Type B pancreatic cell (in vitro differentiated cells): ENCODE measurements at places on chromosomes 2 and 18. TPM values are rescaled to one million over a fixed set of nuclear protein-coding genes. Genes with fewer than 3 reads are reported as not detected.

DNA sequence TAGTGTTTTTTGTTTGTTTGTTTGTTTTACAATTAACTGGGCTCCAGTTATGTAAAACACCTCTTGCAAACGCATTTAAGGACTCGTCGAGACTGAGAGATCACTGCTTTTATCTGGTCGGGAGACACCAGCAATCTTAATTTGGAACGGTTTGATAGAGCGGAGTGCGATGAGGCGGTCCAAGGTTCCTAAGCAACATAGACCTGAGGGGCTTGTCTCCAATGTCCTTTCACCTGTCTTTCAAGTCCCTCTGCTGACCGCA lies 729 bp upstream of the SELENOI start:
- H3K4me1 ChIP-seq, result peaks cover 20% of the 10 kb centered on the region
- H3K27me3 ChIP-seq, result no peaks in the 10 kb centered on the region
- peak overlapping the region; percentile 97 for H3K4me3 ChIP-seq

GRCh38 chr18:49486134-49486533 lies 900 bp downstream of the C18orf32 start:
- H3K27ac ChIP-seq, result peak overlapping the region; percentile 94
- peaks cover 43% of the 10 kb centered on the region for H3K36me3 ChIP-seq
- no peaks in the 10 kb centered on the region for H3K27me3 ChIP-seq
- peaks cover 25% of the 10 kb centered on the region for H3K4me1 ChIP-seq
- no peak for DNase-seq

DNA sequence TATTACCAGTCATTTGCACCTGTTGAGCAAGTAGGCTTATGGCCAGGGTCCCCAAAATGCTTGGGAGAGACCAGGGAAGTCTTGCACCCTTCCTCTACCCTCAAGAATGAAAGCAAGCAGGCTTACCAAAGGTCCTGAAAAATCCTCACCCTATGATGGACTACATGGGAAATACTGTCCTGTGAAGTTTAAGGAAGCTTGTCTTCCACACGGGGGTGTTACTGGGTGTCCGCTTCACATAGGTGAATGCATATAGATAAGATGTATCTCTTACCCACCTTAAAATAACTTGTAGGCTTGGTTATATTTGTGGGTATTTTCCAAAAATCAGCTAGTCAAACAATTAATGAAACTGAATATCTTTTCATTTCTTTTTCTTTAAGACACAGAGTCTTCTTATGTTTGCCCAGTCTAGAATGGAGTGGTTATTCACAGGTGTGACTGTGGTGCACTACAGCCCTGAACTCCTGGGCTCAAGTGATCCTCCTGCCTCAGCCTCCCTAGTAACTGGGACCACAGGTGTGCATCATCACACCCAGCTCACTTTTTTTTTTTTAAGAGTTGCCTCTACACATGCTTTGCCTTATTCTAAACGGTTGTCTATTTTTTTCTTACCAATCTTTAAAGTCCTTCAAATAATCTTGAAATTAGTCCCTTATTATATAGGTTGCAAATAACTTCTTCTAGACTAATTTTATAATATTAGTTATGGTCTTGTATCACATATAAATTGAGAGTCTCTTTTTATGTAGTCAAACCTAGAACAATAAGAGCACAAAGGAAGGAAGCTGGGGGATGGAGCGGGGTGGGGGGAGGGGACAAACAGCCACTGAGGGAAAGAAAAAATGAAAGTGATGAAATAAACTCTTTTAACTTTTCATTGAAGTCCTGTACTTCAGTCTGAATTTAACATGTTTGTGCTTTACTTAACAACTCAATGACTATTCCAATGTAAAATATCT lies 49.0 kb downstream of the CERKL start:
- H3K36me3 ChIP-seq, result no peaks in the 10 kb centered on the region
- no peak overlapping the region for H3K27ac ChIP-seq
- H3K27me3 ChIP-seq, result no peaks in the 10 kb centered on the region
- peaks cover under 1% of the 10 kb centered on the region for H3K4me1 ChIP-seq

GRCh38 chr2:127605691-127606263 lies 40.2 kb upstream of the GPR17 start:
- no peak overlapping the region for H3K27ac ChIP-seq
- H3K36me3 ChIP-seq, result no peaks in the 10 kb centered on the region
- H3K4me3 ChIP-seq, result no peak overlapping the region
- peak; percentile 32 for DNase-seq

DNA sequence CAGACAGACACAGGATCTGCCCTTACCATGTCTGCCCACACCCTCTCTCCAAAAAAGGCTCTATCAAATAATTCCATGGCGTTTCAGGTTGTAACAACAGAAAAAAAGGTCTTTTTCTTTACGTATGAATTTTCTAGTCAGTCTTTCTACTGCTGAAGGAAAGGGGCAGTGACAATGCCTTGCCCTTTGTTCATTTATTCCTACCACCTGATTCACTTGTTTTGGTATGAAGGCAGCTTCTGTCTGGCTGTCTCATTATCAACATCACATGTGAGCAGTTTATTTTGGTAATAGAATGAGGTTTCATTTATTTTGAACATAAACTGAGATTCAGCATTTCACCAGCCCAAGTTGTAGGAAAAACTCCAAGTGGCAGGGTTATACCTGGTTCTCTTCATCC lies 94.3 kb upstream of the KLF7 start:
- H3K4me1 ChIP-seq, result peaks cover 26% of the 10 kb centered on the region
- H3K36me3 ChIP-seq, result no peaks in the 10 kb centered on the region
- peaks cover under 1% of the 10 kb centered on the region for H3K27me3 ChIP-seq
- H3K4me3 ChIP-seq, result no peak overlapping the region
- no peak overlapping the region for H3K27ac ChIP-seq

GRCh38 chr2:151020411-151020810 lies 241.3 kb downstream of the RBM43 start:
- DNase-seq, result no peak
- no peaks in the 10 kb centered on the region for H3K27me3 ChIP-seq
- H3K27ac ChIP-seq, result no peak overlapping the region
- H3K4me3 ChIP-seq, result no peak overlapping the region
- H3K4me1 ChIP-seq, result peaks cover 3% of the 10 kb centered on the region
- H3K36me3 ChIP-seq, result no peaks in the 10 kb centered on the region

- H3K4me1 ChIP-seq, result peaks cover 29% of the 10 kb centered on the region
- H3K27ac ChIP-seq, result no peak overlapping the region
- H3K4me3 ChIP-seq, result no peak overlapping the region
- no peaks in the 10 kb centered on the region for H3K36me3 ChIP-seq
Observed at GRCh38 chr2:12556762-12557161, 160.0 kb upstream of the TRIB2 start.

DNA sequence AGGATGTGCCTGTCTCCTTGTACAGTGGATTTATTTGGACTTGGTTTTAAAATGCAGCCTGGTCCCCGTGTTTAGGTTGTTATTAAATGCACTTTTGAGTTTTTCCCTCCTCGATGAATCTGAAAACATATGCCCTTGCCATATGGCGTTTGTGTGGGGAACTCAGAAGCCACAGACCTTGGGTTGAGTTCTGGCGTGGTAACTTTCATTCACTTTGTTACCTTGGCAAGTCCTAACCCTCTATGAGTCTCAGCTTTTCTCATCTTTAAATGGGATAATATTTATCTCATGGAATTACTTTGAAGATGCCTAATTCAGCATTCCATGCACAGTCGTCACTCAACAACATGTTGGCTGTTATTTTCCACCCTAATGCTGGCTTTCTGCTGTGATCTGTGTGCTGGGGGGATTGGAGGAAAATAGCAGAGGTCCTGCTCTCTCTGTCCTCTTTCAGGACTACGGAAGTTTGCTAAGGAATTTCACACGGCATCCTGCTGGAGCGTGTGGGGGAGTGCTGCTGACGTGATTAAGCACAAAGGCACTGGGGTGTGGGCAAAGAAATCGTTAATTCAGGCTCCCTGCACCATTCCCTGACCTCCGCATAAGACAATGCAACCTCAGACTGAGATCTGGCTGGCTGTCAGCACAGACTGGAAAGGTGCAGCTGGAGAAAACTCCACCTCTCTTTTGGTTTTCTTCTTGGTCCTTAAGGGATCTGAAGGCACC lies 61.7 kb downstream of the LDLRAD4 start:
- DNase-seq, result no peak
- peaks cover 14% of the 10 kb centered on the region for H3K27me3 ChIP-seq
- H3K36me3 ChIP-seq, result no peaks in the 10 kb centered on the region
- H3K4me3 ChIP-seq, result no peak overlapping the region
- no peaks in the 10 kb centered on the region for H3K4me1 ChIP-seq
- no peak overlapping the region for H3K27ac ChIP-seq

DNA sequence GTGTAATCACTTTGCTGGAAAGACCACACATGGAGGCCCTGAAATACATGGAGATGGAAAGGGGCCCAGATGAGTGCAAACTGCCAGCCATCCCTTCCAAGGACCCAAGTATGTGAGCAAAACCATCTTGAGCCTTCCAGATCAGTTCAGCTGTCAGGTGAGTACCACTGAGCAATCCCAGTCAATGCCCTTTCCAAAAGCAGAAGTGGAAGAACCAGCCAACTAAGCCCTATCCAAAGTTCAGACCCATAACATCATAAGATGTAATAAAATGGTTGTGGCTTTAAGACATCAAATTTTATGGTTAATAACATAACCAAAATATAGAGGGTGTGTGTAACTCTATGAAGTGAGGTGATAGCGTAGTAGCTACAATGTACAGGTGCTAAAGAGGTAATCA lies 88.5 kb downstream of the NXPH2 start:
- H3K27me3 ChIP-seq, result peaks cover 6% of the 10 kb centered on the region
- no peak for DNase-seq
- H3K27ac ChIP-seq, result no peak overlapping the region
- no peaks in the 10 kb centered on the region for H3K36me3 ChIP-seq

DNA sequence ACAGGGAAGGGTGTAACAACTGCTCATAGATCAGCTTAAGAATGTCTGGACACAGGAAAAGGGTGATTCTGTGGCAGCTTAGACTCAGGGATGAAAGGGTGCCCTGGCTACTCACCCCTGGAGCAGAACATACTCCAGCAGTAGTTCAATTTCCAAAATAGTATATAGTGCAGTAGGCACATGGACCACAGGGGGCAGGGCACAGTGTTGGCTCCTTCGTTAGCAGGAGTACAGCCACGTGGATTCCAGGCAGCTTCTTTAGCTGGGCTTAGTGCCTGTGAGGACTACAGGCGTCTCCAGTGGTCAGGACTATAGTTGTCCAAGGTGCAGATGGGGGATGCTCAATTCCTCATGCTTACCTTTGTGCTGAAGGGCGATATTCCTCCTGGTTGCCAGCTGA lies 277.5 kb upstream of the DDX18 start:
- H3K4me3 ChIP-seq, result no peak overlapping the region
- H3K36me3 ChIP-seq, result no peaks in the 10 kb centered on the region
- H3K27ac ChIP-seq, result no peak overlapping the region
- no peaks in the 10 kb centered on the region for H3K4me1 ChIP-seq

DNA sequence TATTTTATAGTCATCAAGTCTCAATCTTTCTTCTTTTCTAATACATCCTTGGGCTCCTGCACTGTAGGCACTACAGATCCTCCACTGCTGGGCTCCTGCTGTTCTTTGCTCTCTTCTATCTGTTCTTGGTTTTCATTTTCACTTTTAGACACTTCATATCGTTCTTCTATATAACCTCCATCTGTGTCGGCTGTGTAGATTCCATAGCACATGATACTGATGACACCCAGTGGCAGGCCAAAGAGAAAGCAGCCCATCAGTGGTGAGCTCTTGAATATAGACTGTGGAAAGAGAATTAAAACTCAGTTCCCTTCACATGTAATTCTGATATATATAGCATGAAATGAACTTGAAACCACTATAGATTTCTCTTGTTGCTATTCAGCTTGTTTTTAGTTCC lies 38.0 kb downstream of the TMX3 start:
- H3K27ac ChIP-seq, result no peak overlapping the region
- no peaks in the 10 kb centered on the region for H3K27me3 ChIP-seq
- H3K4me3 ChIP-seq, result no peak overlapping the region
- DNase-seq, result no peak

GRCh38 chr18:473802-474201 lies 26.7 kb downstream of the COLEC12 start:
- no peak overlapping the region for H3K4me3 ChIP-seq
- DNase-seq, result no peak
- H3K27ac ChIP-seq, result no peak overlapping the region
- no peaks in the 10 kb centered on the region for H3K27me3 ChIP-seq
- peaks cover 48% of the 10 kb centered on the region for H3K4me1 ChIP-seq

- no peaks in the 10 kb centered on the region for H3K4me1 ChIP-seq
- H3K36me3 ChIP-seq, result peaks cover 19% of the 10 kb centered on the region
- H3K4me3 ChIP-seq, result no peak overlapping the region
- peaks cover 19% of the 10 kb centered on the region for H3K27me3 ChIP-seq
Observed at GRCh38 chr2:174350018-174350417, 15.3 kb downstream of the SP9 start.

DNA sequence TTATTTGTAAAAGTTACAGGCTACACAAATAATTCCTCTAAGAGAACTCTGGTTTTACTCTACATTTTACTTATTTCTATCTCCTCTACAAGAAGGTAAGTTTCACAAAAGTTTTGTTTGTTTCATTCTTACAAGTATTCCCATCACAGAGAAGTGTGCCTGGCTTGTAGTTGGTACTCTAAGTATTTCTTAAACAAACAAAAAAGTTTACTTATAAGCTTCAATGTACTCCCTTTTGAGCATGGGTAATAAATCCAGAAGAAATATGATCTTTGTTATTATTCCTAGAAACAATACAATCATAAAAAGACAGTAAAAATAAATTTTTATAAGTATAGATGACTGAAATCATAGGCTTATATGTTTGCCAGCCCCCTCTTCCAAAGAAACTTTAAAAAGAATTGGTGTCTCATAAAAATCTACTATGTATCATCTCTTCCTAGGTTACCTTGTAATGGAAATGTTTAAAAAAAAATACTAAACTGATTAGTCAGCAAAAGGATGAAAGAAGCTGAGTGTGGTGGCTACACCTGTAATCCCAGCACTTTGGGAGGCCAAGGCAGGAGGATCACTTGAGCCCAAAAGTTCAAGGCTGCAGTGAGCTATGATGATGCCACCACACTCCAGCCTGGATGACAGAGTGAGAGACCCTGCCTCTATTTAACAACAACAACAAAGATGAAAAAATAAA lies 54.7 kb downstream of the ATL2 start:
- H3K4me1 ChIP-seq, result peaks cover 19% of the 10 kb centered on the region
- no peaks in the 10 kb centered on the region for H3K27me3 ChIP-seq
- DNase-seq, result no peak
- peaks cover 18% of the 10 kb centered on the region for H3K36me3 ChIP-seq
- no peak overlapping the region for H3K27ac ChIP-seq

Gene EML6
- 6.0 and 8.1 TPM in 2 replicates for total RNA-seq

Gene NAT8
- total RNA-seq, result 0.40 TPM in 1 of 2 replicates, not detected in the other

Gene ERFE
- 0.29 and 3.8 TPM in 2 replicates for total RNA-seq

Gene LRRC30
- total RNA-seq, result not detected in 2 replicates

Gene C2orf15
- 5.6 and 8.2 TPM in 2 replicates for total RNA-seq

Gene GALR1
- total RNA-seq, result 0.07 and 0.14 TPM in 2 replicates

Gene KCNIP3
- total RNA-seq, result 5.1 and 5.3 TPM in 2 replicates

Gene SLC4A3
- 8.0 and 15.8 TPM in 2 replicates for total RNA-seq

Gene IL18RAP
- total RNA-seq, result 1.2 and 2.5 TPM in 2 replicates

Gene PAPOLG
- 16.2 and 20.9 TPM in 2 replicates for total RNA-seq

Gene CEBPZ
- 42.5 and 52.6 TPM in 2 replicates for total RNA-seq
